Activated CD8-positive, alpha-beta memory T cell treated with anti-CD3 and anti-CD28 coated beads for 4 hours (primary cell): ENCODE measurements at places on chromosomes 3 and 15.

DNA sequence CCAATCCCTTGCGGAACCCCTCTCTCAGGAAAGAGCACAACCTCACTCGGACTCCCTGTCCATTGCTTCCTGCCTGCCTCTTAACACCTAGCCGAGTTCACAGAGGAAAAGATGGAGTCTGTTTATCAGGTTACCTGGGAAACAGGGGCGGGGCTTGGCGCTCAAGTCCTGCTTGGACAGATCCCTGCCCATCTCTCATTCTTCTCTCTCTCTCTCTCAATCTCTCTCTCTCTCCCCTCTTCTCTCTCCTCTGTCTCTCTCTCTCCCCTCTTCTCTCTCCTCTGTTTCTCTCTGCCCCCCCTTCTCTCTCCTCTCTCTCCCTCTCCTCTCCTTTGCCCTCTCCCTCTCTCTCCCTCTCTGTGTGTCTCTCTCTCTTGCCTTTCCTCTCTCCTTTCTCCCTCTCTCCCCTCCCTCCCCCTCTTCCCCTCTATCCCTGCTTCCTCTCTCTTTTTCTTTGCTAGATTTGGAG lies at the start of gene EFHB:
Gene EFHB (minus strand): TSS at position 120 of the 469 bp plus-strand sequence. CDS start 199 bp downstream, outside the sequence.
- no peak for DNase-seq

DNA sequence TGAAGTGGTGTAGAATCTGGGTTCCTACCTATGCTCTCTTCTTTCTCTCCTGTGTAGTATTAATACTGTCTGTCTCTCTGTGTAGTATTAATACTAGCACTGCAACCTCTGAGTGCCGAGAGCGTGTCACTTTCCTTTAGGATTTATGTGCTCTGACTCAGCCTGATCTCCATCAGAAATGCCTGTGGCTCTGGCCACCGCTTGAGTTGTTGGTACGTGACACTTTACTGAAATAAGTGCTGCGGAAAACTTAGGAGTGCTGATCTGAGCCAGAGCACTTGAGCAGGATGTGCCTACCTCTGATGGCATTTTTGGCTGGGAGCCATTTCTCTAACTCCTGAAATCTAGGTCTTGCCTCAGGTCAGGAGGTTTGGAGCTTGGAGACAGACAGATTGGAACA lies 807.4 kb downstream of the SQOR start:
- no peak for DNase-seq

- no peak for DNase-seq
Observed at GRCh38 chr15:44711743-44712345, 527 bp downstream of the B2M start.

- DNase-seq, result no peak
Observed at GRCh38 chr3:151096716-151097115, 11.3 kb downstream of the MED12L start.

GRCh38 chr3:114499976-114500375 lies 206.1 kb downstream of the TIGIT start:
- no peak for DNase-seq

- no peak for DNase-seq
Observed at GRCh38 chr3:30544812-30545211, 61.6 kb upstream of the TGFBR2 start.

DNA sequence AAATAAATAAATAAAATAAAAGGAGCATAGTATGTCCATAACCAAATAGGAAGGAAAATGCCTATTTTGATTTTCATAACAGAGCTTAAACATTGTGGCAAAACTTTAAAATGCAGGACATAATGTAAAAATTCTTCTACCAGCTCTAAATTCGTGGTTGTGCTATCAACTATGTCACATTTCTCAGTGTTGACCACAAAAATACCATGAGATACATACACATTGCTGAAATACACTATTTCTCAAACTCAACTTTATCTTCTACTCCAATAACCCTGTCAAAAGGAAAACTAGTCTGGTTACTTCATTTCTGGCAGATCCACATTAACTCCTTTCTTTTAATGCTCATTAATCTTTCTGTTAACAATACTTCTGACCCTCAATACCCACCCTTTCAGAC lies 523.2 kb downstream of the FHIT start:
- DNase-seq, result no peak

GRCh38 chr15:50908209-50909009 lies at the start of gene AP4E1:
TSS of gene AP4E1 (plus strand) at chr15:50908683. CDS start at chr15:50908779, 96 bp downstream.
- peak; percentile 92 for DNase-seq

DNA sequence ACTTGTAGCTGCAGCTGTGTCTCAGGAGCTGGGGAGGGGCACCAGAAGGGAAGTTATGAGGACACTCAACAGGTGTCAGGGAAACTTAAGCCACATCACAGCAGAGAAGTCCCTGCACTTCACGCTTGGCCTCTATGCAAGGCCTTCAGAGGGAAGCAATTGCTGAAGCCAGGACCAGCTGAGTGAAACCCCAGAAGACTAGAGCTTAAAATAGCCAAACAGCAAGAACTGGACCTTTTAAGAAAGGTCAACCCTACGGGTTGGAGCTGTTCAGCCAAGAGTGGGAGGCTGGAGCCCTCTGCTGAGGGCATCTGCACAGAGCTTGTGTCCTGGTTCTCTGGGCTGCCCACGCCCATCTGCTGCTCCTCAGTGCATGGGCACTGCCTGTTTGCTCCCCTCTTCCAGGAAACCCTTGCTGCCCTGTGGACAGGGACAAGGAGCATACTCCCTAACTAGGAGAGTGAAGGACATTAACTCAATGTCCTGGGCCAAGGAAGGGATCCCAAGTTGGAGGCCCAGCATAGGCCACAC lies 3.9 kb upstream of the GRAMD2A start:
- DNase-seq, result no peak

DNA sequence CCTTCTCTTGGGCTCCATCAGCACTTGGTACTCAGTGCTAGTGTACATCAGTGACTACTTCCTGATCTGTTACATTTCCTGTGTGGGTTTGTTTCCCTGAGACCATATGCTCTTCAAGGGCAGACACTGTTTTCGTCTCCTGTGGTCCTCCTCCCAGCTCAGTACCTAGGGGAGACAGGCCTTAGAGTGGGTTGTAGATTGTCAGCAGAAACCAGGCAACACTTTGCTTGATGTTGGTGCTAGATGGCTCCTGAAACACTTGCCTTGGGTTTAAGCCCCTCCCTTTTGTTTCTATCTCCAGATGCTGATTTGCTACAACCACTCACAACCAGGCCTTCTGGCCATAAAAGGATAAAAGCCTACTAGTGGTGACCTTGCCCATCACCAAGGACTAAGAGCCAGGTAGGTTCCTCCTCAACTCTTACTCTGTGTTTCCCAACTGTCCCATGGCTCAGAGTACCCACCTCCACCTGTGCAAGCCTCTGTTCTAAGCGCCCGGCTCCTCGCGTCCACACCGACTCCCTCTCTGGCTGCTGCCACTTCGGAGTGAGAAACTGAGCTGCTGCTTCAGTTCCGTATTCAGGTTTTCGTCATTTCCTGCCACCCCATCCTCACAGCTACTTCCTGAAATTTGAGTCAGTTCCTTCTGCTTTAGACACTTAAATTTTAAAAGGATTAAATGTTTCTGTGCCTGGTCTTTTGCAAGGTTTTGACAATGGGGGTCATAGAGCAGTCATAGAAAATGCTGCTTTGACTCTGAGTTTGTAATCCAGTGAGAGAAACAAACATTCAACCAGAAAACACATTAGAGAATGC lies at the start of gene HCLS1:
Gene HCLS1 (minus strand): TSS at position 548 of the 816 bp plus-strand sequence. CDS start 2,556 bp downstream, outside the sequence.
- peak; percentile 51 for DNase-seq

DNA sequence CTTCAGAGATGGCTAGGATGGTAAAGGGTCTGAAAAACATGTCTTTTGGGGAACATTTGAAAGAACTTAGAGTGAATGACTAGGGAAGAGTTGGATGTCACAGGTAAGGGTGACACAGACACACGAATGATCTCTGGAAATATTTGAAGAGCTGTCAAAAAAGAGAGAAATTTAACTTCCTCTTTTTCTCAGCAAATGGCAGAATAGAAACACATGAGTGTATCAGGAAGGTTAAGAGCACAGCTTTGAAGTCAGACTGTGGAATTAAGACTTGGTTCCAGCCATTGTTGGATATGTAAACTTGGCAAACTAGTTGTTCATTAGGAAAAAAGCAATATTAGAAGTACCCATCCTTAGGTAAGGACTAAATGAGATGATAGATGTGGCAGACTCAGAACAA lies 117.7 kb downstream of the IMPG2 start:
- no peak for DNase-seq

DNA sequence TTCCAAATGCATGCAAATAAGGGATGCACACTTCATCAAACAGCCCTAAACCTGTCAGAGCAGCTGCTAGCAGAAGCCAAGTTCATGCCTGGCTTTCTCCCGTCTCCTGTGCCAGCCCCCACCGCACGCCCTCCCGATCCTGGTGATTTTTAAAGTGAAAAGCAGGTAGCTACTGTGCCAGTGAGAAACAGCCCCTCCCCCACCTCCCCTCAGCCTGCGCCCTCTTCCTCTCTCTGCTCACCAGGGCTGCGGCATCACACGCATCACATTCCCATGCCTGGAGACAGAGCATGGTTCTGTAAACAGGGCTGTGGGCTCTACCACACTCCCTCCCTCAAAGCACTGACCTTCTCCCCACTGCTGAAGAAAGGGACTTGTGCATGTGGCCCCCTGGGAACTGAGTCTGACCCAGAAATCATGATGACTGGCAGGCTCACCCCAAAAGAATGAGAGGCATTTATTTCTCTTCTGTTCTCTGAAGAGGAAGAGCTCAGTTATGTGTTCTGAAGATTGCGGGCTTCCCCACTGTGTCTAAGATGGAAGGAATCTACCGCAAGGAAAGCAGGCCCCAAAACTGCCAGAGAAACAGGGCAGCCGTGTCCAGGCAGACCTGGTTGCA lies 14.5 kb upstream of the SLC6A1 start:
- DNase-seq, result no peak

- DNase-seq, result no peak
Observed at GRCh38 chr3:129305592-129306091, 27.0 kb downstream of the HMCES start.

GRCh38 chr3:70561796-70562195 lies 249.4 kb upstream of the MDFIC2 start:
- DNase-seq, result no peak

- DNase-seq, result no peak
Observed at GRCh38 chr3:83195243-83195642, 1433.8 kb upstream of the GBE1 start.

DNA sequence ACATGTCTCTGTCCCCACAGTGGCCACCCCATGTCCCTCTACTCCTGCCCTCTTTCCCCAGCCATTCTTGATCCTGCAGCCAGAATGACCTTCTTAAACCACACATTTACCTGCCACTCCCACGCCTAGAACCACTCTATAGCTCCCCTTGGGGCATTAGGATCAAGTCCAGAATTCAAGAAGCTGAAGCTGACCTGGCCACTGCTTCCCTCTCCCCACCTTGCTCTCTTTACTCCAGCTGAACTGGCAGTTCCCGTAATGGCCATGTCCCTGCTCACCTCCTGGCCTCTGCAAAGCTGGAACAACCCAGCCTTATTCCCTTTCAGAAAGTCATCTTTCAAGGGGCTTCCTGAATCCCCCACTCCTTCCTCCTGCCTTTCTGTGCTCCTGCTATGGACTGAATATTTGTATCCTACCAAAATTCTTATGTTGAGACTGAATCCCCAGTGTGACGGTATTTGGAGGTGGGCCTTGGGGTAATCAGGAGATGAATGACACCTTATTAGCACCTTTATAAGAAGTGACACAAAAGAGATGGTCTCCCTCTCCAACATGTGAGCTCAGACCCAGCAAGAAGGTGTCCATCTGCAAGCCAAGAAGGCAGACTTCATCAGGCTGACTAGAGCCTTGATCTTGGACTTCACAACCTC lies 3.8 kb downstream of the CSRNP1 start:
- DNase-seq, result no peak

- DNase-seq, result no peak
Observed at GRCh38 chr3:170679190-170679589, 93.3 kb upstream of the SLC7A14 start.

DNA sequence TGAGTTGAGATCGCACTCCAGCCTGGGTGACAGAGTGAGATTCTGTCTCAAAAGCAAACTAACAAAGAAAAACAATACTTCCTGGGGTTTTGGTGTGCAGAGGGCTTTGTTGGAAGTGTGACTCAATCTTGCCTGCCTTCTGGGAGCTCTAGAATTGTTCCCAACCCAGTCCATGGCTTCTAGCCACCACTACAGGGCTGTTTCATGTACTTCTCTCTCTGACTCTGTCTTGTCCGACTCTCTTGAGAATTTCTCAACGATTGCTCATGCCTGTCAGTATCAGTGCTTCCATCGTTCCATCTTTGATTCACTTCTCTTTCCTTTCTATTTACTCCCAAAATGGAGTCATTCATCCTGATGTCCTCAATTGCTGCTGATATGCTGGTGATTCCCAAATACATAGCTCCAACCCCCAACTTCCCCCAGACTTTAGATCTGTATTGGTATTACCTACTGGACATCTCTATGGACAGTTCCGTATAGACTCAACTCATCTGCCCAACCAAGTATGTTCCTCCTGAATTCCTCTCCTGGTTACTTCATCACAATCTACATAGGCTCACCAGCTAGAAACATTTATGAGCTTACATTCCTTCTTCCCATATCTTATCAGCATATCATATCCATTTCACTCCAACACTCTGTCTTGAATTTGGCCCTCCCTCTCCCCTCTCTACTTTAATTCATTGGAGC lies 1.8 kb upstream of the AP2M1 start:
- no peak for DNase-seq

GRCh38 chr3:160065786-160066185 lies 77.2 kb downstream of the IL12A start:
- no peak for DNase-seq

GRCh38 chr3:117630469-117630868 lies 920.9 kb downstream of the TUSC7 start:
- no peak for DNase-seq

DNA sequence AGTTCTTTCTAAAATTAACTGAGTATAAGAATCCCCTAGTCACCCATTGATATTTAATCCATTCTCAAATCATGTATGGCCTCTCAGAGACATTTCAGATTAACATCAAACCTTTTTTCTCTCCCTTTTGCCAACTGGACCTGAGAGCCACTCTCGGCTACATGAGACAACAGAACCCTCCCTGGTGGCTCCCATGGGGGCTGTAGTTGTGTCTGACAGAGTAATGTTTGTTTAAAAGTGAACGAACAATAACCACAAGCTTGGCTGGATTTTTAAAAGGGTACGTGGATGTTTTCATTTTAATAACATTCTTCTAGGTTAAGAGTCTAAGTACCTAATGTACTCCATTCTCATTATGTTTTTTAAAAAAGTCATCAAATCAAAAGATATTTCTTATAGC lies 37.1 kb downstream of the P3H2 start:
- no peak for DNase-seq
